ENCODE measurements at places on chromosomes 2 and 18. TPM values are rescaled to one million over a fixed set of nuclear protein-coding genes. Genes with fewer than 3 reads are reported as not detected.

DNA sequence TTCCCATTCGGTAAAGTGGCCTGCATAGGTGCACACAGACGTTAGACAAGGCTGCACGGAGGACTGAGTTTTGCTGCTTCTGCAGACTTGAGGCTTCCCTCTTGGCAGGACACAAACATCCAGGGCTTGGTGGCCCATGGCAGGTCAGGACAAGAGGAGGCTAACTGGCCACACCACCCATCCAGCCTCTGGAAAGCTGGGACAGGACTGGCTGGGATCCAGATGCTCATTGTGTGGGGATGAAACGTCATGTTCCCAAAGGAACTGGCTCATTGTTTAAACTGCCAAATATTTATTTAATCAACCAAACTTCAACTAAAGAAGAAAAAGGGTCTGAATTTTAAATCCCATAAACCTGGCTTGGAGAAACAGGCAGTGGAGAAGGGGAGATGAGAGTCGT is 239.1 kb upstream of the EPAS1 start:
- H3K36me3 ChIP-seq = no peaks in the 10 kb centered on the region
- H3K4me1 ChIP-seq = peaks cover 14% of the 10 kb centered on the region
- H3K27ac ChIP-seq = no peak overlapping the region

GRCh38 chr18:73980289-73980979 is 167.2 kb downstream of the FBXO15 start:
- no peak for DNase-seq
- H3K4me1 ChIP-seq = no peaks in the 10 kb centered on the region
- no peaks in the 10 kb centered on the region for H3K27me3 ChIP-seq
- H3K27ac ChIP-seq = no peak overlapping the region
- no peaks in the 10 kb centered on the region for H3K36me3 ChIP-seq

DNA sequence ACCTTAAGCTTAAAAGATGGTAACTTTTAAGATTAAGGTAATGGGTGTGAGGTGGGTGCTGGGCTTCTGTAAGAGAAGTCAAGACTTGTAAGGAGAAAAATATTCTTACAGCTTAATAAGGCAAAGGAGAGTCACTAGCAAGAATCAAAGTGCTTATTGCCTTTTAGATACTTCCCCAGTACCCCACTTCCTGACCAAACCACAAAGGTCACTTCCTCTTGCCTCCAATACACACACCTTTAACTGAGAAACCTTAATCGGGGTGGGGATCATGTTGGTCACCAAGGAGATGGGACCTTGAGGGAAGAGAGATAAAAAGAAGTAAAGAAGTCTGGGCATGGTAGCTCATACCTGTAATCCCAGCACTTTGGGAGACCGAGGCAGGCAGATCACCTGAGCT is 10.6 kb upstream of the ATG16L1 start:
- no peaks in the 10 kb centered on the region for H3K36me3 ChIP-seq
- H3K4me3 ChIP-seq = no peak overlapping the region
- DNase-seq = peak; percentile 31
- peaks cover 53% of the 10 kb centered on the region for H3K4me1 ChIP-seq
- peak overlapping the region; percentile 60 for H3K27ac ChIP-seq

GRCh38 chr2:128366713-128367511 is 48.2 kb upstream of the HS6ST1 start:
- no peak overlapping the region for H3K4me3 ChIP-seq
- DNase-seq = no peak
- no peaks in the 10 kb centered on the region for H3K36me3 ChIP-seq

DNA sequence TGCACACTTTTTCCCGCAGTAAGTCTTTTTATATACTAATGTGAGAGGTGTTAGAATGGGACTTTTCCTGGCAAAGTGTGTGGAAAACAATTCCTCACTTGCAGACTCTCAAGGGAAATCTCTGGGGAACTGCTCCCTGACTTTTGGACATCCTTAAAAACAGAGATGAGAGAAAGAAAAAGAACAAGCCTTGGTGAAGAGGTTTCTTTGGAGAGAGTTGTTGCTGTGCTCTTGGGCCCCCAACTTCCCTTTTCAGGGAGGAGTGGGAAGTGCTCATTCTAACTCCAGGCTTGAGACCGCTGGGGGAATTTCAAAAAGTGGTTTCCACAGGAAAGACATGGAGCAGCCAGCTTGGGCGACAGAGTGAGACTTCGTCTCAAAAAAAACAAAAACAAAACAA is 142.6 kb upstream of the SPRED2 start:
- peaks cover 3% of the 10 kb centered on the region for H3K4me1 ChIP-seq
- H3K27ac ChIP-seq = no peak overlapping the region
- H3K27me3 ChIP-seq = peaks cover 2% of the 10 kb centered on the region
- H3K36me3 ChIP-seq = no peaks in the 10 kb centered on the region
- no peak for DNase-seq
- no peak overlapping the region for H3K4me3 ChIP-seq

DNA sequence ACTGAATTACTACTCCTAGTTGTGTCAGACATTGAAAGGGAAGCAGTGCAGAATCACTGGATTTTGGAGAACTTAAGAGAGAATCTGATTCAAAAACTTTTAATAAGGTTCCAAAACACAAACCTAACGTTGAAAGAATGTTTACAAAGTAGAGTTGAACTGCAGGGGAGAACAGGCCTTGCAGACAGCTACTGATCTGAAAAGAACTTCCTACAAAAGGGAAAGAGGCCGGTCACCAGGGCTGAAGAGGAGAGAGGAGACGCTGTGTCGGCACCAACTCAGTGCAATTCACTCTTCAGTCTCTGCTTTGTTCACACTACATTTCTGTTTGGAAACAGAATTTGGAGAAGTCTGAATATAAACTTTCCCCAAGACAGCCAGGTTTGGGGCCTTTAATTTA is 124.0 kb downstream of the GAREM1 start:
- no peak overlapping the region for H3K27ac ChIP-seq
- no peaks in the 10 kb centered on the region for H3K27me3 ChIP-seq
- no peak for DNase-seq
- H3K4me1 ChIP-seq = no peaks in the 10 kb centered on the region

Gene ABCG5
- not detected for total RNA-seq

DNA sequence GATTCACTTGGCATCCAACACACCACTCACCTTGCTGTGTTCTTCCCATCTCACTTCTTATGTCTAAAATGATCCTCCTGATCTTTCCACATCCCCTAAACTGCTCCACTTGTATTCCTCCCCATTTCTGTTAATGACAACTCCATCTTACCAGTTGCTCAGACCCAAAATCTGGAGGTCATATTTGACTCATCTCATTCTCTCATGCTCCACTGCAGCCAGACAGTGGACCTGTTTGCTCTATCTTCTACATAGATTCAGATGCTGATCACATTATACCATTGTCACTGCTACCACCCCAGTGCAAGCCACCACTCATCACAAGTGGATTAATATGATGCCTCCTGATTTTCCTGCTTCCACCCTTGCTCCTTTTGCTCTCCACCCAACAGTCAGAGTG is 7.9 kb upstream of the NABP1 start:
- H3K4me1 ChIP-seq = peaks cover 20% of the 10 kb centered on the region
- no peak for DNase-seq
- H3K4me3 ChIP-seq = no peak overlapping the region
- H3K36me3 ChIP-seq = no peaks in the 10 kb centered on the region
- no peak overlapping the region for H3K27ac ChIP-seq
- H3K27me3 ChIP-seq = no peaks in the 10 kb centered on the region

DNA sequence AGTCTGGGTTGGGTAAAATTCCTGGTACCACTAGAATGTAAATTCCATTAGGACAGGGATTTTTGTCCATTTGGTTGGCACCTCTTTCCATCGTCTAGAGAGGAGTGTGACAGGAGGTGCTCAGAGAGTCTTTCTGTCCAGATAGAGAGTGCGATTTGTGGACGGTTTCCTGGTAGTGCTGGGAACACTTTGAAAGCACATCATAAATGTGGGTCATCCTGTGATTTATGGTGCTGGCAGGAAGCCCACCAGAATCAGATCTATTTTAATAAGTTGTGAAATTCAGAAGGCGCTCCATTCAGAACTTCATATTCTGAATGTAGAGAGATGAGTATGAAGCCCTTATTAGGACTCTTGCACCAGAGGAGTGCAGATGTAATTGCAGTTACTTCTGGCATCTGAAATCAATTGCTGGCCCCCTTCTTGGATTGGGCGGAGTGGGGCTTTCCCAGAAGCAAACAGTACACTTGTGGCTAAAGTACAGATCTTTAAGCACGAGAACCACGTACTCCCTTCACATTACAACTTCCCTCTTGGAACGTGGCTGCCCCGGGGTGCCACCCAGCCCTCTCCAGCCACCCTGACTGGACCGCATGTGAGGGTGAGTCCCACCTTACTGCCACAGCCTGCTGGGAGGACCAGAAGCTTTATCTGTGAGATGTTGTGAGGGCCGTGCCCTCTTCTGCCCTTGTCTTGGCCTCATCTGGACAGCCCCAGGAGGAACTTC is 243.2 kb downstream of the MYO3B start:
- no peak overlapping the region for H3K4me3 ChIP-seq
- no peak for DNase-seq
- no peaks in the 10 kb centered on the region for H3K4me1 ChIP-seq
- peaks cover 12% of the 10 kb centered on the region for H3K27me3 ChIP-seq
- H3K36me3 ChIP-seq = no peaks in the 10 kb centered on the region

Data from activated CD4-positive, alpha-beta memory T cell treated with anti-CD3 and anti-CD28 coated beads for 36 hours (primary cell).